ENCODE measurements at places on chromosomes 11 and 22. TPM values are rescaled to one million over a fixed set of nuclear protein-coding genes. Genes with fewer than 3 reads are reported as not detected.

The SPON1 gene
- total RNA-seq: 0.65 TPM

The CD248 gene
- 135 TPM for total RNA-seq

The UCP2 gene
- total RNA-seq: 2.1 TPM

The MAP6 gene
- 0.72 TPM for total RNA-seq

The NUDT8 gene
- total RNA-seq: 6.2 TPM

The OR10D3 gene
- not detected for total RNA-seq

The UPB1 gene
- total RNA-seq: 0.13 TPM

The MS4A15 gene
- not detected for total RNA-seq

The SLC17A6 gene
- total RNA-seq: not detected

The OLFML1 gene
- 0.39 TPM for total RNA-seq

The WNT11 gene
- total RNA-seq: not detected

The FOLR1 gene
- total RNA-seq: not detected

The DNAL4 gene
- total RNA-seq: 33.5 TPM

The ISX gene
- total RNA-seq: not detected

The CRYBB2 gene
- not detected for total RNA-seq

The NLRX1 gene
- 8.5 TPM for total RNA-seq

The PTGDR2 gene
- 6.8 TPM for total RNA-seq

The RASSF10 gene
- 0.26 TPM for total RNA-seq

The LSP1 gene
- total RNA-seq: 1.2 TPM
